ENCODE measurements at places on chromosomes 16 and 17.

- peak; percentile 59 for DNase-seq
Observed at GRCh38 chr17:42422958-42423712, at the start of gene CAVIN1. TSS of gene CAVIN1 (minus strand) at chr17:42423256. CDS start at chr17:42423097, 159 bp downstream.

DNA sequence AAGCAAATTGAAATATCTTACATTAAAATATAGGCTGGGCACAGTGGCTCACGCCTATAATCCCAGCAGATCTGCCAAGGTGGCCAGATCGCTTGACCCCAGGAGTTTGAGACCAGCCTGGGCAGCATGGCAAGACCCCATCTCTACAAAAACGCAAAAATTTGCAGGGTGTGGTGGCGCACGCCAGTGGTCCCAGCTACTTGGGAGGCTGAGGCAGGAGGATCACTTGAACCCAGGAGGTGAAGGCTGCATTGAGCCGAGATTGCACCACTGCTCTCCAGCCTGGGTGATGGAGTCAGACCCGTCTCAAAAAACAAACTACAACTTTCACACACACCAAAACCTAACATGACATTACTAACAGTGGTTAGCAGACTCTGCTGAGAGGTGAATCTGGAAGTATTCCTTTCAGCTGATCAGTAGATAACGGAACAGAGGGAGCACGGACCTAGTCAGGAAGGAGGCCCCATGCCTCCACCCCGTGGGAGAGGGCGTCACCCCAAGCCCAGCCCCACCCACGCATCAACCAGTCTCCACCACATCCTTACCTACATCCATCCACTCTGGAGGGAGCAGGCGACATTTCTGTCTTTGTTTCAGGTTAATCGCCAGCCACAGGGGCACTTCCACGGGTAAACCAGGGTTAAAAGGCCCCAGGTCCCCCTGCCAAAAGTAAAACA, 1.7 kb downstream of the GINS2 start:
- DNase-seq = no peak

DNA sequence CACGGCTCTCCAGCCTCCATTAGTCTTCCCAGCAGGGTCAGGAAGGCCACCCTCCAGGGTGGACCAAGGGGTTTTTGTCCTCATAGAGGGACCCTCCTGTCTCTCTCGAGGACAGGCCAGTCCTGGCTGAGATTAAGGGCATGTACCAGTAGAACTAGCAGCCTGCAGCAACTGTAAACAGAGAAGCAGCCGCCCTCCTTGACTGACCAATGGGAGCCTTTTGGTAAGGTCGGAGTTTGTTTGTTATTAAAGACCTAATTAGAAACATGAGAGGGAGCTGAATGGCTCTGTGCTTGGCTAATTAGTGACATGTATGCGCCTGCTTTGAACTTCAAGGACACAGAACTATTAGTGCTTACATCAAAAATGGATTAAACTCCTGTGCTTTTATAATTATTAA, 80.0 kb downstream of the CCDC182 start:
- DNase-seq = no peak

DNA sequence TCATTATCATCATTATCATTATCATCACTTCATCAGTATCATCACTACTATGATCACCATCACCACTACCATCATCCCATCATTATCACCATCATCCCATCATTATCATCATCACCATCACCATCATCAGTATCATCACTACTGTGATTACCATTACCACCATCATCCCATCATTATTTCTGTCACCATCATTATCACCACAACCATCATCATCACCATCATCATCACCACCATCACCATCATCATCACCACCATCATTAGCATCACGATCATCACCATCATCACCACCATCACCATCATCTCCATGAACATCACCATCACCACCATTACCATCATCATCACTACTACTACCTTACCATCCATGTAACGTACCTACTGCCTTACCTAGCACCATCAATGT, 368.8 kb downstream of the SEC14L1 start:
- DNase-seq = no peak

- DNase-seq = peak; percentile 31
Observed at GRCh38 chr16:23134274-23134673, 15.0 kb downstream of the USP31 start.

DNA sequence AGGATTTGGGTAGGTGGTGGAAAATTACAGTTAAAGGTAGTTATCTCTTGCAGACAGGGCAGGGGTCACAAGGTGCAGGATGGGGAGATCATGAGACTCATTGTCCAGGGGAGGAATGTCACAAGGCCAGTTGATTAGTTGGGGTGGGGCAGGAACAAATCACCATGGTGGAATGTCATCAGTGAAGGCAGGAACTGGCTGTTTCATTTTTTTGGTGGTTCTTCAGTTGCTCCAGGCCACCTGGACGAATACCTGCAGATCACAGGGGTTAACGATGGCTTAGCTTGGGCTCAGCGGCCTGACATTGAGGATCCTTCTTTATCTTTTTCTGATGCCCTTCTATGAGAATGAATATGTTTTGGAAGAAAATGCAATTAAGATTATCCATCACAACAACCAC, 87.1 kb downstream of the KPNA2 start:
- DNase-seq = no peak

GRCh38 chr17:70116919-70117318, 41.9 kb downstream of the KCNJ16 start:
- no peak for DNase-seq

GRCh38 chr16:719815-720446, 1.0 kb upstream of the ANTKMT start:
- DNase-seq = no peak

DNA sequence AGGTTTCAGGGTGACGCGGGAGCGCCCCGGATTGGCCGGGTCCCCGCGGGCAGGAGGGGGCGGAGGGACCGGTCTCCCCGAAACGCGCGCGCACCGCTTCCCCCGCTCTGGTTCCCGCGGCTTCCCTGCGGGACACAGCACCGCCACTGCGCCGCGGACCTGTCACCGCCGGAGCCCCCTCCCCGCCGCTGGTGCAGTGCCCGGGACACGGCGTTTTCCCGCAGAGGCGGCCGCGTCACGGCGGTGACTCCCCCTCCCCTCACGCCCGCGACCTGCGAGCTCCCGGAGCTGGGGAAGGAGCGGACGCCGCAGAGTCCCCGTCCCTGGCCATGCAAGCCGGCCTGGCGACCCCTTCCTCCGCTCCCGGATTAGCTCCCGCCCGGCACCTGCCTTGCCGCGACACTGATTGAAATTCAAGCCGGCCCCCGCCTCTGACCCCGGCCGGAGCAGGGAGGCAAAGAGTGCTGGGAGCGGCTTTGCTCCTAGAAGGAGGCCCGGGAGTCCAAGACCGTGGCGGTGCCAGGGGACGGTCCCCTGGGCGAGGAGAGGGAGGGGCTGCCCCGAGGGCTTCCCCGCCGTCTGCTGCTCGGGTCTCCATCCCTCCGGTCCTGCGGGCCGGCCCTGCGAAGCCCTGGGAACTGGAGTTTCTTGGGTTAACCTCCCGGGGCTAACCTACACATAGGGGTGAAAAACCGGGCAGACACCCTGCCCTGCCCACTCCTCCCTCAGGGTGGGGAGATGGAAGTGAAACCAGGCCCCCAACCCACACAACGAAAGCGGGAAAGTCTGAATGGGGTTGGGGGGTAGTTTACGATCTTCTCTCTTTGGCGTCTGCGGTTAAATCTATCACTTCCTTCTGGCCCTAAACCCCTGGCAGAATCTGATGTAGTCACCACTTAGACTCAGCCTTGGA, 1.0 kb downstream of the RHBDL3 start:
- no peak for DNase-seq

- peak; percentile 33 for DNase-seq
Observed at GRCh38 chr16:67349172-67349571, 22.6 kb downstream of the LRRC36 start.

GRCh38 chr16:70483426-70483825, 29.0 kb downstream of the FCSK start:
- no peak for DNase-seq
